CD8-positive, alpha-beta memory T cell (primary cell): ENCODE measurements at places on chromosomes 3 and 15.

DNA sequence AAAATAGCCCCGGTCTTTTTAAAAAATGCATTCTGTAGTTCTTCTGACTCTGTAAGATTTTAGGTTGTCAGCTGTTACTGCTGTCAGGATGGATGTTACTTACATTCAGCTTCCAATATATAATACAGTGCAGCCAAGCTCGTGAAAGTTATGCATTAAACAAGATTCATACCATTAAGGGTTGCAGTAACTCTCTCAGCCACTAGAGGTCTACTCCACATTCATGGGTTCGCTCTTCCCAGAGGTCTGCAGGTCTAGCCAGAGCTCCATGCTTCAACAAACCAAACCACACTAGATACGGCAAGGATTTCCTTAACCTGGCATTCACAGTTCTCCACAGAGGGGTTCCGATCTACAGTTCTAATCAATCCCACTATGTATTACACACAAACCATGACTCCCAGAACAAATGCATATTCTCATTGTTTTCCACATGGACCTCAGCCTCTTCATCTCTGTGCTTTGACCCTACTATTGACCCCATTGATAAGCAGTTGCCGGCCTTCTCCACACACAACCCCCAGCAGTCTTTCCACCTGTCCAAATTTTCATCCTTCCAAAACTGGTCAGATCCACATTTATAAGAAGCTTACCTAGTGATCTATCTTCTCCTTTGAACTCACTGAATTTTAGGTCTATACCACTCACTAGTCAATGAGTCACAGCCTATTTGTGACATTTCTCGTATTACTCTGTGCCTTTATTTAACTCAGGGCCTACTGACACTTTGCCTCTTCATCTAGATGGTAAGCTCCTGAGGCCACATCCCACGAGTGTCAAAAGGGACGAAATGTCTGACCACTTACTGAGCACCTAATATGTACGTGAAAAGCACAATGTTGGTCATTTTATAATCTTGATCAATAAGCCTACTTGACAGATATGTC, 33.7 kb downstream of the RORA start:
- H3K27ac ChIP-seq = no peak overlapping the region
- H3K27me3 ChIP-seq = no peaks in the 10 kb centered on the region
- H3K36me3 ChIP-seq = no peaks in the 10 kb centered on the region
- no peaks in the 10 kb centered on the region for H3K4me1 ChIP-seq
- DNase-seq = no peak

DNA sequence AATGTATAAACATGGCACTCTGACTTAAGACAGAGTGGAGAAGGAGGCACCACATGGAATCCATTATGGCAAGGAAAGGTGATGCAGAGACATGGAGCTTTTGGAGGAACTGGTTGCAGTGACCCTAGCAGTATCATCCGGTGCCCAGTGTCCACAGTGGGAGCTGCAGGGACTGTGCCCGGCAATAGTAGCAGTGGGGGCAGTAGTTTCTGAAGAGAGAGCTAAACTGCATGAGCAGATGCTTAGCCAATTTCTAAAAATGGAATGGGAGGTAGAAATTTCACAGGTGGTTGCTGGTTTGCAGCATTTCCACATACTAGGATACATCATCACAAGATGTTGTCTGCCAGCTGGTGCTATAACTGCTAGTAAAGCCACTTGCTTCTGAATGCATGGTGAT, 7.8 kb upstream of the TM2D3 start:
- no peaks in the 10 kb centered on the region for H3K27me3 ChIP-seq
- H3K4me3 ChIP-seq = no peak overlapping the region
- no peak overlapping the region for H3K27ac ChIP-seq
- DNase-seq = no peak

DNA sequence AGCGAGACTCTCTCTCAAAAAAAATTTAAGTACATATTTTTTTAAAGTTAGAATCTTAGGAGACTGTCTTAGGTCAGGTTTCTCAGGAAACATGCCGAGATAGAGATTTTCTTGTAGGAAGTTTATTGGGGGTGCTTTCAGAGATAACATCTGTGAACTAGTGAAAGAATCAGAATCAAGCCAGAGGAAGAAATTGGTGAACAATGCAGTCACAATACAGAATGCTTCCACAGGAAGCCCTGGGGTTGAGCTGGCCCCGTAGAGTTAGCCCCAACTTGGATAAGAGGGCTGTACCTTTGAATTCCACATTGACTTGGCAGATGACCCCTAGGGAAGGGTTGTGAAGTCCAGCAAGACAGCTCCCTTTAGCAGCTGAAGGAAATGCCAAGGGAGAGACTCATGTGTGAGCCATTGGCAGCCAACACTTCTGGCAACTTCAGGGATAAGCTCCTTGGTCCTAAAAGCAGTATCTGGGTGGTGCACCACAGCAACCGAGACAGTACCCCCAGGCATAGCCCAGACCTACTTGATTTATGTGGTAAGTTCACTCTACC, 7.1 kb upstream of the PLCB2 start:
- H3K4me1 ChIP-seq = peaks cover 32% of the 10 kb centered on the region
- H3K36me3 ChIP-seq = no peaks in the 10 kb centered on the region
- no peak overlapping the region for H3K4me3 ChIP-seq
- no peaks in the 10 kb centered on the region for H3K27me3 ChIP-seq

- H3K27ac ChIP-seq = no peak overlapping the region
- no peaks in the 10 kb centered on the region for H3K36me3 ChIP-seq
- DNase-seq = no peak
- no peak overlapping the region for H3K4me3 ChIP-seq
Observed at GRCh38 chr15:74217907-74218885, 15.6 kb upstream of the STRA6 start.
